Hepatic stellate cell (primary cell): ENCODE measurements at places on chromosomes 11 and 22.

GRCh38 chr22:39718921-39719475 is 148.4 kb downstream of the CACNA1I start:
- DNase-seq, result no peak

GRCh38 chr11:44859528-44859925 is 91.2 kb downstream of the TP53I11 start:
- DNase-seq, result no peak

GRCh38 chr11:121141066-121141465 is 40.0 kb downstream of the TECTA start:
- no peak for DNase-seq

GRCh38 chr11:126660761-126661425 is 305.4 kb downstream of the ST3GAL4 start:
- no peak for DNase-seq
